T-cell (primary cell): ENCODE measurements at places on chromosomes 11 and 22. TPM values are rescaled to one million over a fixed set of nuclear protein-coding genes. Genes with fewer than 3 reads are reported as not detected.
A peak's percentile ranks its signal among the peaks of the same experiment; 100 is the strongest.

GRCh38 chr11:89235083-89235482 is 57.4 kb downstream of the TYR start:
- DNase-seq: no peak

GRCh38 chr22:43891360-43892182 is at the start of gene PNPLA5:
PNPLA5 (minus strand) TSS chr22:43892013; CDS start chr22:43891880, 133 bp downstream.
- no peak for DNase-seq

- DNase-seq: no peak
These were observed 38.8 kb downstream of the SMCO4 start for GRCh38 chr11:93504110-93505095.

GRCh38 chr11:58641341-58641740 is 18.9 kb downstream of the CNTF start:
- DNase-seq: no peak

DNA sequence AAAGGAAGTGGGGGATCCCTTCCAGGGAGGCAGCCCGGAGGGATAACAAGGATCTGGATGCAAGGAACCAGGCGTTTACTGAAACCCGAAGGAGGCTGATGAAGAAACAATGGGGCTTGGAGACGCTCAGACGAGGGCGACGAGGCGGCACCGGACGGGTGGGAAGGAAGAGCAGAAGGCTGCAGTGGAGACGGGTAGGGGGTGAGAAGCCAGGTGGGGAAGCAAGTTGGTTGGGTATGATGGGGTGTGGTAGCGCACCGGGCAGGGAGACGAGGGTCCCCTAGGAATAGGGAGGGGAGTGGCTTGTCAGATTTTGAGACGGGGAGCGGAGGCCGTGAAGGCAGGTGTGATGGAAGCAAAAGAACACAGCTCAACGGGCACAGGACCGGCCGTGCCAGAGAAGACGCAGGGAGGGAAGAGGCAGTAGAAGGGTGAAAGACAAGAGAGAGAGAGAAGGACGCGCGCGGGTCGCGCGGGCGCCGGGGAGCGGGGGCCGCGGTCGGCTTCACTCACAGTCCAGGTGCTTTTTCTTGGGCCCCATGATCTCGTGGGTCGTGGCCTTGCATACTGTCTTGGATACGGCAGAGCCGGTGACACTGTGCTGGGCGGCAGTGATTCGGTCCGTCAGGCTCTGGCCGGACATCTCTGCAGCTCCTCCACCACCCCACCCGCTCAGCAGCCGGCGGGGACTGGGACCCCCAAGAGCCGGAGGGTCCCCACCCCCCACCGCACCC is 579 bp downstream of the PICALM start:
- peak; percentile 56 for DNase-seq

DNA sequence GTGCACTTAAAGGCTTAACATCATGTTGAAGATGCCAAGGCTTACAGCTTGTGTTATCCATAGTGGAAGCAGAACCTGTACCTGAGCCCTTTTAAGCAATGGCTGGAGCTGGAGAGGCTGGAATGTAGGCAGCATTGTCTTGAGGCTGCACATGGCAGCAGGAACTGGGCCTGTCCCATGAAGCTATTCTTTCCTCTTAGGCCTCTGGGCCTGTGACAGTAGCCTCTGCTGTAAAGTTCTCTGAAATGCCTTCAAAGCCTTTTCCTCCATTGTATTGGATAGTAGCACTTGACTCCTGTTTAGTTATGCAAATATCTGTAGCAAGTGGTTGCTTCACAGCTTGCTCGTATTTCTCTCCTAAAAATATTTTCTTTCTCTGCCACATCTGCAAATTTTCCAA is 127.4 kb upstream of the ANO5 start:
- DNase-seq: no peak

DNA sequence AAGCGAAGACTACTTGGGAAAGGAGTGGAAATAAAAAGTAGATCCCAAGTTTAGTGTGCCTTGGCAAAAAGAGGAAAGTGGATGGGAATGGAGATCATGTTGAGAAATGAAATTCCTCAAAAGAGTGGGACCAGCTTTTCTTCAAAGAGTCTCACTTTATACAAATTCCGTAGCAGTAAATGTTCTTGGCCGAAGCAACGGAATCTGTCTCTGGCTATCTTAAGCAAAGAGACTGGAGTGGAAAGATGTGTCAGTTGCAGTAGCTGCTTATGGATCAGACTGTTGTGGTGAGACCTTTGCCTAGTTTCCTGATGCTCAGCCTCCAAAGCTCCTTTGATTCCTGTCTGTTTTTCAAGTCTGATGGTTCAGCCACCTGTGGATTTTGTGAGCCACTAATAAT is 73.6 kb downstream of the CSTPP1 start:
- DNase-seq: no peak

GRCh38 chr22:23845265-23846080 is 6.7 kb upstream of the DERL3 start:
- DNase-seq: no peak

Gene MPPED1
- not detected for total RNA-seq

Gene LAYN
- total RNA-seq: 2.6 TPM

Gene GAL
- total RNA-seq: not detected

Gene KCNJ11
- total RNA-seq: 0.63 TPM
